HTR-8/SVneo (cell line): ENCODE measurements at places on chromosomes 4 and X.

GRCh38 chr4:33959519-33959918 lies 2284.8 kb downstream of the ARAP2 start:
- no peak for DNase-seq

DNA sequence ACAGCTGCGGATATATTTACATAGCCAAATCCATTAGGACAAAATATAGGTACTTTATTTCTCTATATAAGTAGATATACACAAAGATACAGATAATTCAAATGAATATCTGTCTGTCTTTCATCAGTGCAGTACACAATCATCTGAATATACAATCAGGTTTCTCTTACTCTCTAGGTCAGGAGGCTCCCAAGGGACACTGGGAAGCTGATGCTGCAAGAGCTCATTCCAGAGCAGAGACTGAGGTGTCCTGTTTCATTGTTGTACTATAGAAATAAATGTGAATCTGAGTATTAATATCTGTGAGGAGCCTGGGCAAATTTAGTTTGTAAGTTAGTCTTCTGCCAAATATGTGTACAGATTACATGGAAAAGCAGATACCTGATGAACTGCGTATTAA lies 4.2 kb downstream of the TLL1 start:
- DNase-seq, result peak; percentile 13

GRCh38 chrX:70013466-70014381 lies 36.0 kb downstream of the AWAT2 start:
- DNase-seq, result no peak

- no peak for DNase-seq
Measured at GRCh38 chr4:91914176-91914804, 389.5 kb upstream of the GRID2 start.

DNA sequence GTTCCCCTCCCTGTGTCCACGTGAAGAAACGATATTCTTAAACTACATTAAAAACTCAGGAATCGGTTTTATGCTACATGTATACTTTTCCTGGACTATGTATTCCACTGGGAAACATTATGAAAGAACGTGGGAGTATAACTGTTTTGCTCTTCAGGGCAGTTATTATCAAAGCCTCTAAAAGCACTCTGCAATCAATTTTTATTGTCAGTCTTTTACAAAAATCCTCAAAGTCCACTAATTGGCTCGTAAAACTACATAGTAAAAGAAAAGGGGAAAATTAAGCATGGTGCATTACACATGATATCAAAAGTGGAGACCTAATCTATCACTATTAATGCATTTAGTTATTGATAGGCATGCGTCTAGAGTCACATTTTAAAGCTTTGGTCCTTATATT lies 11.4 kb upstream of the CFAP299 start:
- DNase-seq, result no peak

DNA sequence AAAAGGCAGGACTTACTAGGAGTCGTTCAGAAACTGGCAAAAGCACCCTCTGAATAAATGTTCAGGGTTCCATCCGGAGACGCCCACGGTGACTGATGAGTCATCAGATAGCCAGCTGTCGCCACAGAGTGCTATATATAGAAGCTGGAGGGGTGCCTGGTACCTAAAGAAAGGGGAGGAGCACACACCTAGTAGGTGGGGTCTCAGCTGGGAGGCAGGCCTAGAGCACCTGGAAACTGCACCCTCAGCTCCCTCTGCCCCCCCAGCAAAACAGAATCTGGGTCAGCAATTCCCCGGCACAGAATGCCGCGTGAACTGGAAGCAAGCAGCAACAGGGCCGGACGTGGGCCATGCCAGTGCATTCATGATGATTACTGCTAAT lies 242.0 kb downstream of the BCOR start:
- peak; percentile 50 for DNase-seq

DNA sequence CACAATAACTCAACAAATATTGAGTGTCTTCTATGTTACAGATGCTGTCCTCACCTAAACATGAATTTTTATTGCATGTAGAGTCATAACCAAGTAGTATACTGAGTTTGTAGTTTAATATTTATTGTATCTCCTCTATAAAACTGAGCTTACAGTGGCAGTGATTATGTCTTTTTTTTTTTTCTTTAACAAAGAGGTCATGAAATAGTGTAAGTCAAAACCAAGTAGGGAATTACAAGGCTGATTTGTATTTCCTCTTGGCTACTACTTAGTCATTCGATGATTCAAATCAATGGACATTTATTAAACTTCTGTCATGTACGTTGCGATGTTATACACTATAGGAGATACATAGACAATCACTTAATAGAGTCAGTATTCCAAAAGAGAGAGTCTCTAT lies 48.4 kb downstream of the IL15 start:
- no peak for DNase-seq

DNA sequence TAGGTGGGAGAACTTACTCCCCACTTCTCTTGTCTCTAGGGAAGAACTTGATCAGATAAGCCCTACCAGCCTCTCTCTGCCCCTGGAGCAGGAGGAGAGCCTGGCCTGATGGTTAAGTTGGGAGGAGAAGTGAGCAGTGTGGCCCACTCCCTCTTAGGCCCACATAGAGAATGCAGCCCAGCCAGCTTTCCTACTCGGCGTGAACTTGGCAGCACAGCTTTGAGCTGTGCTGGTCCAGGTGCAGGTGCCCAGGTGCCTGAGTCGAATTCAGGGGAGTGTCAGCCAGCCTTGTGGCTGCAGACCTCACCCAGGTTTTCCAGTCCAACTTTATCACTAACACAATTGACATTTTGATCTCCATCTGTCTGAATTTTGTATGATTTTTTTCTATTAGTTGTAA lies 77.6 kb upstream of the PAQR3 start:
- DNase-seq, result no peak

DNA sequence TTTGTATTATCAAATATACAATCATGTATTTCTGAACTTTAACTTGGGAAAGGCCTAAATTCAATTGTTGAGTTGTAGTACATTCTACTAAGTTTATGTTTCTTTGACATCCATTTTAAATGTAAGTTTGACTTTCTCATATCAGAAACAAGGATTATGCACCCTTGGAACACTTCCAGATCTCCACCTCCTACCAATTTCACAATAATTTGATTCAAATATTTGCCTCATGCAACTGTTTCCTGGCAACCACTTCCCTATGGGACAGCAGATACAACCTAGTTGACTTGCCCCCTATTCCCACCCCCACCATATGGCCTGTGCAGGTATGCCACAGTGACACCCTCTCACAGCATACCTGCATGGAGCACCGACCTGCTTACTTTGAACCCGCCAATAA lies 506.4 kb upstream of the PABPC4L start:
- no peak for DNase-seq

DNA sequence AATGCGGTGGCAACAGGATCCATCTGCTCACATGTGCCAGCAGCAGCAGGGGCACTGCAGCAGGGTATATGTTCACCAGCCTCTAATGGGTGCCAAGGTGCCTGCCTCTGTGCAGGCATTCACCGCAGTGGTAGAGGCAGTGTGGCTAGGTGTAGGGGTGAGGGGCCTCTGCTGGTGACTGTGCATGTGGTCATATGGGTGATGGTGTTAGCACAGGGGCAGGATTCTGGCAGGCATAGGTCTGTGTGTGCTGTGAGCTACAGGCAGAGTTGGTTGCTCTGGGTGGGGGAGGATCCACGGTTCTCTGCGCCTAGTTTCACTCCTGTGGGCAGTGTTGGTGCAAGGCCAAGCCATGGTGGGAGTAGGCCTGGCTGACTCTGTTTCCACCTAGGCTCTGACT lies 566.5 kb upstream of the GNPDA2 start:
- no peak for DNase-seq

DNA sequence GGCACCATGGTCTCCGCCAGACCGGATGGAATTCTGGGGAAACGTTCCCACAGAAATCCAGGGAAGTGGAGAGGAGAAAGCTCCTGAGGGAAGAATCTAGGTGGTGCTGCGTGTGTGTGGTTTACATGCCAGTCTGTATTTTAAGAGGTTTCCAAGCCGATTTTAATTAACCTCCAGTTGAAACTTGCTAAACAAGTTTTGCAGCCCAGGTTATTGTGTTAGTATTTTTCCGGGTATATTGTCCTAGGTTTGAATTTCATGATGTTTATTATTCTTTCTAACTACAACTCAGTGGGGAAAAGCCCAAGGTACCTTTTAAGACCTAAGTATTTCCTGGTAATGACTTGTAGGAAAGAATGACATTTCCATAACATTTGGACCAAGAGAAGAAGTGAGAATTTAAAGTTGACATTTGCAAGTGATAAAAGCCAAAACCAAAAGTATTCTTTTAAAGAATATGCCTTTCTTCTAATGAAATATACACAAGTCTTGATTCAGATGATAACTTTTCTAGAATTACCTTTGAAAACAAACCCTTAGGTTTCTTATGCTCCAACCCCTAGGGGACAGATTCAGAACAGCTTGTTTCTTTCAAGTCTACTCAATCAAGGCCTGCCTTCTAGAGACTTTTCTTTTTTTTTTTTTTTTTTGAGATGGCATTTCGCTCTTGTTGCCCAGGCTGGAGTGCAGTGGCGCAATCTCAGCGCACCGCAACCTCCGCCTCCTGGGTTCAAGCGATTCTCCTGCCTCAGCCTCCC lies 14.6 kb downstream of the SAT1 start:
- no peak for DNase-seq

GRCh38 chr4:184992422-184992821 lies 25.9 kb upstream of the HELT start:
- DNase-seq, result no peak

DNA sequence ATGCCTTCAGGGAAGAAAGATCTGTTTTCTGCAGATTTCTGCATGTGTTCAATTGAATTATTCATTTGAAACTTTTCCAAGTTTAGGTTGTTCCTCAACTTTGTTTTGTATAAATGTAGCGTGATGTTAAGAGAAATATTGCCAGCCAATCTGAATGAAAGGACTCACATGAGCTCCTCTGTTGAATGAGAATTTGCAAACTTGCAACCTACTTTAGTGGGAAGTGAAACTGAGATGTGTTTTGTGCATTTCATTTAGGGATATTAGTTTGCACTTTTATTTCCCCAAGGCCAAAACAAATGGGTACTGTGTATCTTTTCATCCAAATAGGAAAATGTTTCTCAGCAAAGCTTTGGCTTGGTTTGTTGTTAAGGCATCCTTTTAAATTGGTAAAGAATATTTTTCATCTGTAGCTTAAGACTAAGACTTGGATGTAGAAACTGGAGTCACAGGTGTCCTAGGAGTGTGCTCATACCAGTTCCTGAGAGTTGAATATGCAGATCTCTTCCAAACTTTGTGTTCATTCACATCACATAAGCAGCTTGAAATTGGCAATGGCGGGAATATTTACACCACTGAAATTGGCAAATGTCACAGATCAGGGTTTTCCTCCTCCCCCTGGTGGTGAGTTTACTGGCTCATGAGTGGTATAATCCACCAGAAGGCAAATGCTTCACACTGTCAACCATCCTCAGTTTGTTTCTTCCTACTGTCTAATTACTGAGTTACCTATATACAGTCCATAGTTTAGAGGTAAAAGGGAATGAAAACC lies 193.6 kb upstream of the BANK1 start:
- no peak for DNase-seq

DNA sequence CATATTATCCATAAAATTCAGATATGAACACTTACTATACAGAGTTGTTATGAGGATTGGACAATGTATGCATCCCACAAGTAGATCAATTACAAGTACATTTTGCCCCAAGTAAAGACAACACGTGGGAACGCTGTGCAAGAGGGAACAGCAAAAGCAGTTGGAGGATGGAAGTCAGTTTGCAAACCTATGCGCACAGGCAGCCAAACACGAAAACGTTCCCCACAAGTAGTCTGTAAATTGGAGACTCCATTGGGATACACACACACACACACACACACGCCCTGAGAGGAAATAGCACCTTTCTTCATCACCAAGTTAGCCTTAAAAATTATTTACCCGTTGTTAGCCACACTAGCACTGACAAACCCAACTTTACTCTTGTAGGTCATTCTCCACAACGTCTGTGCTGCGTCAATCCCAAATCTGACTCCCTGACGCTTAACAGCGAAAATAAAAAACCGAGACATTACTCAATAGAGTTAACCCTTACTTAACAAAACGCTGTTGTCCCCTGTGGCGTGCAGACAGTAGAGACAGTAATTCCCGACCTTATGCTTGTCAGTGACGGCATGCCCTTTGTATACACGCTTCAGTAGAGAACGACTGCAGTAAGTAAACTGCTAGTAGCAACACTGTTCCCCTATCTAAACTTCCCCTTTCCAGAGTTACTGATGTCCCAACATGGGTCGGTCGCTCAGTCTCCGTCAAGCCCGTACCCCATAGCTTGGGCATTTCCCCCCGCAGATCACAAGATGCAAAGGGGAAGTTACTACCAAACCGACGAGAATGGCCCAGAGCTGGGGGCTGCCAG lies 730 bp downstream of the MANBA start:
- peak; percentile 15 for DNase-seq

- DNase-seq, result no peak
Measured at GRCh38 chr4:6147441-6147840, 52.9 kb downstream of the JAKMIP1 start.

DNA sequence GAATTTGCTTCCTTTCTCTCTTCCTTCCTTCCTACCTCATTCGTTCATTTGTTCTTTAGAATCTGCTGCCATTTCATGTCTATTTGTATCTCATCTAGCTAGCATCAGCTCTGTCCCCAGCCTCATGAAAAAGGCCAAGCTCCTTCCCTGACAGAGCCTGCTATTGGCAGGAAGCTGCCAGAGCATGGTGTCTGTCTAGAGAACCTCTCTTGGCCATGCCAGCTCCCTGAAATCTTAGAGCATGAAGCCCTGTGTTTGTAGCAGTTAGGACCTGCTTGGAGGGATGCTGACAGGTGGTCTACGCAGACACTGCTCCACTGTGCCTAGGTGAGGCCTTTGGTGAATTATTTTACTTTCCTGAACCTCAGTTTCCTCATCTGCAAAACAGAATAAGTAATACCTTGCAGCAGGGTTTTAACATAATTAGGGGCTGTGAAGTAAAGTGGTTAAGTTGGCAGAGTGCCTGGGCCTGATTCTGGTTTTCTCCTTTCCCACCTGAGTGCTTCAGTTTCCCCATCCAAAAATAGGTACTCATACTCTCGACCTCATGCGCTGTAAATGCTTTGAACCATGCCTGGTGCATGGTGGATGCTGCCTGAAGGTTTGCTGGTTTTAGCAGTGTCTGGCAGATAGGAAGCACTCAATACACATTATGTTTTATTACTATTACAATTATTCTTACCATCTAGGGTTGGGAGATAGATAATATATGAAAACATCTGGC lies 4.7 kb downstream of the PTTG2 start:
- DNase-seq, result no peak

GRCh38 chr4:39716356-39716755 lies 18.4 kb downstream of the UBE2K start:
- no peak for DNase-seq

DNA sequence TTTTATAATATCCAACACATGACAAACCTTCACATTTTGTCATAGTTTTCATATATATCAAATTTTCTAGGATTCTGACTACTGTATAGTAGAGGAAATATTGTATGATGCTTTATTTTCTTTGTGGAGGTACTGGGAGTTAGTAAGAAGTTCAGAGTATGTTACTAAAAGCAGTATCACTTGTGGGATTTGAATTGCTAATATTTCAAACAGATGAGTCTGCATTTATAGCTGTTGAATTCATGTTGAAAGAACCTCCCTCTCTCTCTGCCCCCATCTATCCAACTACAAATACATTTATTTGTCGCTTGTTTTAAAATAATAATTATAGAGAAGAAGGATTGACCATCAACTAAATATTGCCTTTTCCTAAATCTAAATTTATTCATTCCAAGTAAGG lies 29.8 kb upstream of the MAPK10 start:
- DNase-seq, result no peak

- no peak for DNase-seq
Measured at GRCh38 chr4:24643774-24644520, 59.6 kb upstream of the DHX15 start.
